ENCODE measurements at places on chromosomes 2 and 18. TPM values are rescaled to one million over a fixed set of nuclear protein-coding genes. Genes with fewer than 3 reads are reported as not detected.

The ELMOD3 gene
- 9.6 TPM for total RNA-seq

The SPRED2 gene
- 3.0 TPM for total RNA-seq

The AQP12B gene
- not detected for total RNA-seq

The GPR39 gene
- total RNA-seq = not detected

The CNGA3 gene
- not detected for total RNA-seq

The BMP10 gene
- total RNA-seq = not detected

The SFT2D3 gene
- total RNA-seq = 4.9 TPM

The LOXHD1 gene
- total RNA-seq = under 0.01 TPM

The HOXD13 gene
- total RNA-seq = not detected

The OSR1 gene
- 0.39 TPM for total RNA-seq

DNA sequence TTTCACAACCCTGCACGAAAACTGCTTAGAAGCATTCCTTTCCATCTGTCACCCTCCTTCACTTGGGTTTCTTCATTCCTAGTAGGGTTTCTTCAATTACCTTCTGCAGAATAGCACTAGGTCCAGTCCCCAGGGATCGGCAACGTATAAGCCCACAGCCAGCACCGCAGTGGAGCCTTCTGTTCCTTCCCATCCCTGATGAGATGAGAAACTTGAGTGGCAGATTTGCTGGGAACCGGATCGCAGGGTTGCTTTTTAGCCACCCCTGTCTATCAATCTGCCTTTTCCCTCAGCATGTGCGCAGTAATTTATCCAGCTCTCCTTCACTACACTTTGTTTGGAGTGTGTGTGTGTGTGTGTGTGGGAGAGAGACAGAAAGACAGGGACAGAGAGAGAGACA, 94.2 kb downstream of the CD8B2 start:
- no peak for DNase-seq

- no peak for DNase-seq
Measured at GRCh38 chr2:222214885-222215284, 83.9 kb downstream of the PAX3 start.

DNA sequence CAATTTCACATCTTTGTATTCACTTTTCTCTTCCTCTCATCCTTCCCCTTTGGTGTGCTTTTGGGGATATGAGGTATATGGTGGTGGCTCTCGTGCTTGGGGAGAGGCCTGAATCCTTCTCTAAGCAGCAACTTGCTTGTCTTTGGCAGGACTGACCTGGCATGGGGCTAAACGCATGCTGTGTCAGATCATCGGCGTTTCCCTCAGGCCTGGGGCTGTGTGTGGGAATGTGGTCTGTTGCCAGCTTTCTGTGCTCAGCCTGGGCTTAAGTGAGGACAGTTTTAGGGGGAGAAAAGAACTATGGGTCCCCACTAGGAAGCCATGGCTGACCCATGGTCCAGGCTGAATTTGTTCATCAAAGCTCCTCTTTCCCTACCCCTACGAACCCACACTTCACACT, 60.7 kb downstream of the TET3 start:
- DNase-seq = no peak

DNA sequence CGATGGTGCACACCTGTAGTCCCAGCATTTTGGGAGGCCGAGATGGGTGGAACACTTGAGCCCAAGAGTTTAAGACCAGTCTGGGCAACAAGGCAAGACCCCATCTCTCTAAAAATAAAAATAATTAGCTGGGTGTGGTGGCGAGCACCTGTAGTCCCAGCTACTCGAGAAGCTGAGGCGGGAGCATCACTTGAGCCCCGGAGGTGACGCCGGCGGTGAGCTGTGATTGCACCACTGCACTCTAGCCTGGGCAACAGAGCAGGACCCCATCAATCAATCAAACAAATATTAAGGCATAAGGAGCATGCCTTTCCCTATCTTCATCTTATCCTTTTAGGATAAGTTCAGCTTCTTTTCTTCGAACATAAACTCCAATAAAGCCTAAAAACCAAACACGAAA, 1.1 kb downstream of the WDSUB1 start:
- DNase-seq = no peak

DNA sequence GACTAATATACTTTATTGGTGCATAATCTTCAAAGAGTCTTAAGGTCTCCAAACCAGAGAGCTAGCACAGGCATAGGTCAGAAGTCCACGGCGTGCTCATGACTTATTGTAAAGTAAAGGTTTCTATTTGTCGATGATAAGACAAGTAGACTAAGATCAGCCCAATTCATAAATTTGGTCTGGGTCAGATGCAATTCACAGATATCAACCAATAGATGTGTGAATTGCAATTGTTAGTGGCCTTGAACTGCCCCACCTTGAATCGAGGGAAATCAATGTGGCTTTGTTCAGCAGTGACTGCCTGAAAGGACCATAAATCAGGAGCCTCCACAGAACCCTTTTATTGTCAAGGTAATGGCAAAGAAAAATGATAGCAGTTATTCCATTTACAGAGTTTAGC, 39.1 kb upstream of the CPS1 start:
- no peak for DNase-seq

DNA sequence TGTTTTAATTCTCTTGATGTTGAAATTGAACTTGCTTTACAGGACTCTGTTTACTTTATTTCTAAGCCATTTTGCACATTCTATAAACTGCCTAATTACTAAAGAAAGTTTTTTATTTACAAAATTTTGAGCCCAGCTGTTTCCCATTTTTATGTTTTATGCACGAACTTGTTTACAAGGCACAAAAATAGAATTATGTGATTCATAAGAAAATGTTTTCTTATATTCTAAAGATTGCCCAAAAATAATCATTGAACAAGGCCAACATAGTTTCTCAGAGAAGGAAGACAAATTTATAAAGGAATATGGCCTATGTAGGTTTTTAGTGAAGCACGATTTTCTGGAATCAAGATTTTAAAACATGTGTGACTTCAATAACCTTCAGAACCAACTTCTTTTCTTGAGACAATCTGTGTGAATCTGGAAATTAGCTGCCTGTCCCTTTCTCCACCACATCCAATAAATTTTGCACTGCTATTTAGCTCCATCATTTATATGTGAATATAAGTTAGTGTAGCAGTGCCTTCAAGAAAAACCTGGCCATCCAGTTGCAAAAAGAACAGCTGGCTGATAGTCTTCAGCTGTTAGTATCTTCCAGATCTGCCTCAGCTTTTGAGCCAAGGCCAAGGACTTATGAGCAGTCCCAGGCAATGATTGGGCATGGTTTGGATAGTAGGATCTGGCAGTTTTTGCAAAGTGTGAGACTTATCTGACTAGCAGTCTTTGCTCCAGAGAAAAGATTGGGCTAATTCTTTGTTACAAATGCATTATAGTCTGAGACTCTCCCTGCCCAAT, 253.2 kb upstream of the COL3A1 start:
- no peak for DNase-seq

DNA sequence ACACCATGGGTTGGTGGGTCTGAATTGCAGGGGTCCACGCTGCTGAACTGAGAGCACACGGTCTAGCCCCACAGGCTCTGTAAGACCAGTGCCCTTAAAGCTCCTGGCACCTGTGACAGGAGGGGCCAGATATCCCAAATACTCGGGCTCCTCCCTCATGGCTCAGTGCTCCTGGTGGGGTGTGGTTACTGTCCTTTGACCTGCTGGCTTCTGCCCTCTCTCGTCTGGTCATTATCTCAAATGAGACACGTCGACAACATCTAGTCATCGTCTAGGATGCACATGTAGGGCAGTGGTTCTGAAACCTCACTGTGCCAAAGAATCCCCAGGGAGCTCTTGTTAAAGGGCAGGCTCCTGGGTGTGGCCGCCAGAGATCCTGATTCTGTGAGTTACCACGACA, 258.4 kb downstream of the LOXHD1 start:
- DNase-seq = no peak

DNA sequence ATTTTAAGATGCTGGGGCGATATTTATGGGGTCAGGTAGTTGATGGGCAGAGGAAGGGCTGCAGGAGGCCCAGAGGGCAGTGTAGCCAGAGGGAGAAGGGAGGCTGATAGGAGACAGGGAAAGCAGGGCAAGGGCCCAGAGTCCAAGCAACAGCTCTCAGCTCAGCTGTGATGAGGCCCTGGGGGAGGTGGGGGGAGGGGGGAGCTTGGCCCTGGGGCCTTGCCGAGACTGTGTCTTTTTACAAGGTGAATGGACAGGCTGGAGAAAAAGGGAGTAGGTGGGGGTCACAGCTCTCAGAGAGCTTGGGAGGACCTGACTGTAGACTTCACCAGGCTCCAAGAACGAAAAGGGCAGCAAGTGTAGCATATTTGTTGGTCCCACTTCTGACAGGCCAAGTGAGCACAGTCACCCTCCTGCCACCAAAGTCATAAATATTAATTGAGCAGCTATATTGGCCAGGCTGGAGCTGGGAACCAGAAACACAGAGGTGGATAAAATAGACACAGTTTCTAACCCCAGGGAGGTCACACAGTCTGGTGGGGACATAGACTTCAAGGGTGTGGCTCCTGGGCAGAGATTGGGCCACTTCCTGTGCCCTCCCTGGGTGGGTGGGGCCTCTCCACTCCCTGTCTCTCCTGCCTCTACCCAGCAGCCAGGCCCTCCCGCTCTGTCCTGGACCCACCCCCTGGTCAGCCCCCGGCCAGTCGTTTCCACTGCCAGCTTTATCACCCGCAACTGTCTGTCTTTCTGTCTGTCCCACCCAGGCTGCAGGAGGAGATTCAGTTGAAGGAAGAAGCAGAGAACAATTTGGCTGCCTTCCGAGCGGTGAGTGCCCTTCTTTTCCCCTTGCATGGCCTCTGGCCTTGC, 1.4 kb downstream of the DES start:
- no peak for DNase-seq

GRCh38 chr2:158723921-158724802, 71.0 kb upstream of the DAPL1 start:
- no peak for DNase-seq

DNA sequence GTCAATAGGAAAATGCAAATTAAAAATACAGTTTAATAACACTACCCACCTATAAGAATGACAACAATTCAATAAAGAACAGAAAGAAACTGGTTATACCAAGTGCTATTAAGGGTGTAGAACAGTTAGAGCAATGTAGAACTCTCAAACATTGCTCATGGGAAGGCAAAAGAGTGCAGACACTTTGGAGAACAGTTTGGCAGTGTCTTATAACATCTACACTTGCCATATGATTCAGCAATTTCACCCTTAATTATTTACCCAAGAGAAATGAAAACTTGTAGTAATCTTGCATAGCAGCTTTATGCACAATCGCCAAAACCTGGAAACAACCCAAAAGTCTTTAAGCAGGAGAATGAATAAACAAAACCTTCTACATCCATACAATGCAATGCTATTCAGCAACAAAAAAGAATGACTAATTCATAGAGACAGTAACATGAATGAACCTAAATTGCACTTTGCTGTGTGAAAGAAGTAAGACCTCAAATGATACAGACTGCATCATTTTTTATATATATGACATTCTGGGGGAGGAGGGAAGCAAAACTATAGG, 455.2 kb downstream of the THSD7B start:
- no peak for DNase-seq

GRCh38 chr2:16943279-16943958, 277.8 kb upstream of the CYRIA start:
- DNase-seq = no peak

DNA sequence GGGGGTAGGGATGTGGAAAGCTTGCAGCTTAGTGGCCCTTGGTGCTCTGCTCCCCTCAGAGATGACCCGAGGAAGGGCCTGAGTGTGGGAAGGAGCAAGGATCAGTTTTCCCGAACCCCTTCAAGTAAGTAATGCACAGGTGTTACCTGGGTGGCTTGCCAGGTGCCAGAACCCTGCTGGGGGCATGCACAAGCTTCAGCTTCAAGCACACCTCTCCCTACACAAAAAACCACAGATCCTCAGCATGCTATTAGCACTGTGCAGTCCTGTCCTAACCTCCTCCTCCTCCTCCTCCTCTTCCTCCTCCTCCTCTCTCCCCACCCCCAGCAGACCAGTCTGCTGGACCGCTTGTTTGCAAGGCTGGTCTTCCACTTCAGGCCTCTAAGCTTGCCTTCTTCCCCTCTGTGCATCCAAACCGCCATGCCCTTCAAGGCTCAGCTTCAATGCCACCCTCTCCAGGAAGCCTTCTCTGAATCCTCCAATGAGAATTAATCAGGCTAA, 114.8 kb downstream of the ACAA2 start:
- no peak for DNase-seq

GRCh38 chr2:198795419-198795818, 662.3 kb downstream of the SATB2 start:
- no peak for DNase-seq

DNA sequence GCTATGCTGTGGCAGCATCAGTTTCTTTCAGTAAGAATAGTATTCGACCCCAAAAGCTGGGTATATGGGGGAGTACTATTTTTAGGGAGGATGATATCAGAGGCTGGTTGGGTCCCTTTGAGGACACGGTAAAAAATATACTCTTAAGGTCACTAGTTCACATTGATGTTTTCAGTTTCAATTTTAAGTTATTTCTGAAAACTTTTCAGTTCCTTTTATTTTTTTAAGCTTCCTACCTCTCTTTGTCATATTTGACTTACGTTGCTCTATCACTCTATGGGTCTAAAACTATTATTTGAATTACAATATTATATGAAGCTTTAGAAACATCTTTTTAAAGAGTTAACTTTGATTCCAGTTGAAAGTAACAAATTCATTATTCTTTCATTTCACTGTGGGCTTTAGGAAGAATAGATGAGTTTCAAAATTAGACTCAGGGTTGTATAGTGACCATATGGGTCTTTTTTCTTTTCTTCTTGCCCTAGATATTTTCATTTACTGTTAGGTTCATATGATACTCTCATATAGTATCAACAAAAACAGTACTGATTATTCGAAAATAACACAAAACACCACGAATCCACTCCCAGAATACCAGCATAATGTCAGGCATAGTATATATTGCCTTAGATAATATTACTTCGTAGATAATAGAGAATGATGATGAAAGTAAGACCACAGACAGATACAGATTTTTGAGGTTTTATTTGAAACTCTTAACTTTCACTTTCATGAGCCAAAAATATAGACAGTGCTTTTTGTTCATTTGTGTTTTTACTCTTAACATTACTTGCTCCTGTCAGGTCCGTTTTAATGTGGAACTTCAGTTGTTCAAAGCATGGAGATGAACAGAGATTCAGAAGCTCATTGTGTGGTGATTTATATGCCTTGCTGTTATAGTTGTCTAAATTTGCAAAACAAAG, 9.8 kb downstream of the RMDN2 start:
- DNase-seq = no peak

DNA sequence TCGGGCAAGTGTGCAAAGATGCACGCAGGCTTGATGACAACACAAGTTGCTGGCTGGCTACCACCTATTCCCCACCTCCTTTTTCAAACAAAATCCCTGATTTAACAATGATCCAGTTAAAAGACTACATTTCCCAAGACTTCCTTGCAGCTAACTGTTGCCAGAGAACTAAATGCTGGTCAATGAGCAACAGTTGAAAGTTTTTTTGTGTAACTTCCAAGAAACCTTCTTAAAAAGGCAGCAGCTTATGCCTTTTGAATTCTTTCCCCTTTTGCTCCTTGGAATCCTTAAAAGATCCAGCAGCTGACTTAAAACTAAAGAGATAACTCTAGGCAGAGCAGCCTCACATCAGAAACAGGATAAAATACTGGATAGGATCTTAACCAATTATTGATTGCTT, 38.5 kb downstream of the NPHP1 start:
- no peak for DNase-seq
